Left hindlimb (tissue), 1 donor: ENCODE measurements at places on chromosomes 16 and 17.

DNA sequence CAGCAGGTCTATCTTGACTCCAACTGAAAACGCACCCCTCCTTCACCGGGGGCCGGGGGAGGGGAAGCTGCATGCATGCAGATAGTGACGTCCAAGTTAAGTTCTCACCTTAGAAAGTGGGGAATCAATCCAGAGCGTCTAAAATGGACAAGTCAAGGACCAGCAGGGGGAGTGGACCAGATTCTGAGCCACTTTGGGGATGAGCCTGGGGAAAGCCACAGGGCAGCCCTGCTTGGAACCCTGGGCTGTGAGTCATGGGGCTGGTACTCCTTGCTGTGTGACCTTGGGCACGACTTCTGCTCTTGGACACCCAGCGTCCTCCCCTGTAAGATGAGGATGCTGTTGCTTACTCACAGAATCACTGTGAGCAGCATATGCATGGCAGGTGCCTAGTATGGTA is 9.1 kb downstream of the TNFRSF13B start:
- DNase-seq, result no peak

GRCh38 chr17:44489581-44489980 is 13.6 kb downstream of the GPATCH8 start:
- DNase-seq, result no peak

DNA sequence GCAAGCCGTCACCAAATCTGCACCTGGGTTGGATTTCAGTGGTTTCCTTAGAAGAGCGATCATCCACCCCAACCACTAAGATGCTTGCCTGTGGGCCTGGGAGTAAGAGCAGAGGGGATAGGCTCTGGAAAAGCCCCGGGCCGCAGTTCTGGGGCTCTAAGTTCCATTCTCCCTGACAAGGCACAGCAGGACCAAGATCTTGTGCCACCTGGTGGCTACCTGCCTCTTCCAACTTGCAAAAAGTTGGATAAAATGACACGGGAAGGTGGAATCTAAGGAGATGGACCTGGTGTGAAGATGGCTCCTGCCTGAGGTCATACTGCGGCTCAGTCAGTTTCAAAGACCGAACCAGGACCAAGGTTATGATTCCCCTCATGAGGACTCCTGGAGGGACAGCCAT is 42.3 kb downstream of the ABCC12 start:
- DNase-seq, result no peak

DNA sequence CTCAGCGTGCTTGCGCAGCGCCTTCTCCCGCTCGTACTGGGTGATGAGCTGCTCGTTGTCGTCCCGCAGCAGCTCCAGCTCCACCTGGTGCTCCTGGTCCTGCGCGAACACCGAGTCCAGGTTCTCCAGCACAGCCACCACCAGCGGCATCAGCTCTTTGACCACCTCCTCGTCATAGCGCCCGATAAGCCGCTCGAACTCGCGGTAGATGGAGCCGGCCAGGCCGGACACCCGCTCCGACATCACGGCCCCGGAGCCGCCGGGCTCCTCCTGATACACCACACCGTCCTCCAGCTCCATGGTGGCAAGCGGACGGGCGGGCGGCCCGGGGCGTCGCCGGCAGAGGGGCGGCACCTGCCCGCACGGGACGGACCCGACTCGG is 320 bp downstream of the SPAG9 start:
- DNase-seq, result no peak

- no peak for DNase-seq
Observed at GRCh38 chr16:26913851-26914250, 152.9 kb upstream of the C16orf82 start.

DNA sequence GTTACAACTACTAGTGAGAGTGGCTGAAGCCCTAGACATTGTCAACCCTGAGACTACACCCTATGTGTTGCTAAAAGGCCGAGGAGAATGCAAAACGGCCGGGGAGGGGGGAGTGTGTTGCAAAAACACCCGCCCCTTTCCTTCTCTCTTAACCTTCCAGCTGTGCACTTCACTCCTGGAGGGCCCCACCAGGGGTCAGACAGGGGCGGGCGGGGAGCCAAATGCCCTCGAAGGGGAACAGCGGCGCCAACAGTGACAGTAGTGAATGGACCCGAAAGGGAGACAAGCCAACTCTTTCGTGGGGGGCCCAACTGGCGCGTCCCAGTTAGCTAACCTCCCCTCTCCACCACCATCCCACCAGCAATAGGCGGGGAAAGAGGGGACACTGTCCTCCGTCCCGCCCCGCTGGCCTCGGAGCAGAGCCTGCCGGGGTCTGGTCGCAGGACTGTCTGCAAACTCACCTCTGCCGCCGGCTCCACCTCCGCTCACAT is 352 bp downstream of the MARF1 start:
- no peak for DNase-seq

DNA sequence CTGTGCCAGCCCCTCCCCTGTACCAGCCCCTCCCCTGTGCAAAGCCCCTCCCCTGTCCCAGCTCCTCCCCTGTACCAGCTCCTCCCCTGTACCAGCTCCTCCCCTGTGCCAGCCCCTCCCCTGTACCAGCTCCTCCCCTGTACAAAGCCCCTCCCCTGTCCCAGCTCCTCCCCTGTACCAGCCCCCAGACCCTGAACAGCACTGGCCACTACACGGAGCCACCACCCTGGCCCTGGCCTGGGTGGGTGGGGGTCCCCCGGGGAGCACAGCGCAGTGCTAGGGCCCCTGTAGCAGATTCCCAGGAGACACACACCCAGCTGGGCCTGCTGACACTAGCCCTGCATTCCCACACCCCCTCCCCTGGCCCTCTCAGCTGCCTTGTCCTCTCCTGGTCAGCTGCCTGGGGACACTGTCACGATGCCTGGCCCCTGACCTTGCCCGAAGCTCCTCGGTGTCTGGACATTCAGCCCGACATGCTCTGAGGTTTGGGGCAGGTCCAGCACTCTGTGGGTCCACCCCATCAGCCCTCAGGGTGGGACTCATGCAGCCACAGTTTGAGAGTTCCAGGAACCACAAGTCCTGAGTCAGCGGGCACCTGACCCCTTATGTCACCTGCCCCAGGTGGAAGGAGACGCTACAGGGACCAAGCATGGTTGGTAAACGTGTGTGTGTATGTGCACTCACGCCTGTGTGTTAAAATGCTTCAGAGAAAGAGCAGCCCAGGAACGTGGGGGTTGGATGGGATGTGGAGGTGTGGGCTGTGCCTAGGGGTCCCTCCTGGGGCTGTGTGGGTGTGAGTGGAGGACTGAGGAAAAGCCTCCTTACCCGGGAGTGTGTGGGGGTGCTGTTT is 114.2 kb downstream of the METRNL start:
- peak; percentile 42 for DNase-seq

DNA sequence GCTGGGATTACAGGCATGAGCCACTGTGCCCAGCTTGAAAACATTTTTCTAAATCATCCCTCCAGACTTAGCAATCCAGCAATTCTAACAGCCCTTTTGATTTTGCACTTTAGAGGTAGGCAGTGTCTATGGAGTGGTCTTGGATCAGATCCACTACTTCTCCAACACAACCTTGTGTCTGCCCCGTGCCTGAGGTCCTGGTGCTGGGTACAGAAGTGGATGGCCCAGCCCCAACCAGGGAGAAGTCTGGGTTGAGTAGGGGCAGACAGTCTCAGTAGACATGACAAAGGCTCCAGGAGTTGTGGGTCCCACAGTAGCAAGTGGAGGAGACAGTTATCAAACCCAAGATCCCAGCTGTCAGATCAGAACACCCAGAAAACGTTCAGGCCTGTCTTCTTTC is 71.9 kb upstream of the CACNG5 start:
- no peak for DNase-seq

DNA sequence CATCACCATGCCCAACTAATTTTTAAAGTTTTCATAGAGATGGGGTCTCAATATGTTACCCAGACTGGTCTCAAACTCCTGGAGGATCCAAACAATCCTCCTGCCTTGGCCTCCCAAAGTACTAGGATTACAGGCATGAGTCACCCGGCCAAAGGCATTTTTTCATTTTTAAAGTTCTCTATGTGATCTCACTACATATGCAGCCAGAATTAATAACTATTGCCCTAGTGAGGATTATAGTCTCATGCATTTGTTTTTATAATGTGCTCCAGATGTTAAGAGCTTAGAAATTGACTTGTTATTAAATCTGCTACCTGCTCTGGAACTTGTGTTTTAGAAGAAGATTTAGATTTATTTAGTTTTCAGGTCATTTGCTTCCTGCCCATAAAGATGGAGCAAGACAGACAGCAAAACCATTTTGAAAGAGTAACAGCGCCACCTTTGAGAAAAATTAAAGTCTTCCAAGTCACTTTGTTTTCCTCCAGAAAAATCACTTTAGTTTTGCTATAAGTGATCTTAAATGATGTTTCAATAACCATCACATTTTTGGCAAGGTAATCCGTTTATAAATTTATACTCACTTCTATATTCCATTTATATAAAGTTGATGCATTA is 79.5 kb downstream of the CA4 start:
- no peak for DNase-seq

- no peak for DNase-seq
Observed at GRCh38 chr17:40637931-40638330, 9.7 kb downstream of the SMARCE1 start.

DNA sequence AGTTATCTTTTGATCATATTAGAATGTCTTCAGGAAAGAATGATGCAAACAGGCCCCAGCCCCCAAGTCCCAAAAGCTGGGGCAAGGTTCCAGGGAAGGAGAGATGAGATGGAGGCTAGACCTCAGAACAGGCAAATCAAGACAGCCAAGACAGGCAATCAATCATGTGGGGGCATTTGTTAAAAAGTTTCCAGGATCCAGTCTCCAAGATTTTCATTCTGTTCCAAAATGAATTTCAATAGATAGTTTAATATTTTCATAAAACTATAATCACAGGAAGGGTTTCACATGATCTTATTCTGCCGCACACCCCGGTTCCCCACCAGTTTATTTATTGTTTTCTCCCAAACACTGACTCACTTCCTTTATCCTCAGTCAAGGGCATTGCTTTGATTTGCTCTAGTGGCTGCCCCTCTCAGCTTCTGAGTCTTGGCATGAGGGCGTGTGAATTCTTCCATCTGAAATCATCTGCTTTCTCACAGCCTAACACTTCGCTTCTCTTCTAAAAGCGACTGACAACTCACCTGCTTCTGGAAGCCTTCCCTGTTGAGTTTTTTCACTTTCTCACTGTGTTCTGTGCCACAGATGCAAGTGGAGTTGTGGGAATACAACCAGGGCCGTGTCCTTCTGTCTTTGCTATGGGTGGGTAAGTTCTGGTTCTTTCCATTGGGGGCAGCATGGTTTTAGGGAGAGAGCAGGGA is 12.2 kb upstream of the TERF2 start:
- DNase-seq, result peak; percentile 44

DNA sequence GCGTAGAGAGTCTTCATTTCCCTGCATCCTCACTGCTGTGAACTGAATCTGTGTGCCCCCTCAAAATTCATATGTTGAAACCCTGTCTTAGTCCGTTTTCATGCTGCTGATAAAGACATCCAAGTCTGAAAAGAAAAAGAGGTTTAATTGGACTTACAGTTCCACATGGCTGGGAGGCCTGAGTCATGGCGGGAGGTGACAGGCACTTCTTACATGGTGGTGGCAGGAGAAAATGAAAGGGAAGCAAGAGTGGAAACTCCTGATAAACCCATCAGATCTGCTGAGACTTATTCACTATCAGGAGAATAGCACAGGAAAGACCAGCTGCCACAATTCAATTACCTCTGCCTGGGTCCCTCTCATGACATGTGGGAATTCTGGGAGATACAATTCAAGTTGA is 3.1 kb upstream of the CCDC42 start:
- DNase-seq, result no peak

DNA sequence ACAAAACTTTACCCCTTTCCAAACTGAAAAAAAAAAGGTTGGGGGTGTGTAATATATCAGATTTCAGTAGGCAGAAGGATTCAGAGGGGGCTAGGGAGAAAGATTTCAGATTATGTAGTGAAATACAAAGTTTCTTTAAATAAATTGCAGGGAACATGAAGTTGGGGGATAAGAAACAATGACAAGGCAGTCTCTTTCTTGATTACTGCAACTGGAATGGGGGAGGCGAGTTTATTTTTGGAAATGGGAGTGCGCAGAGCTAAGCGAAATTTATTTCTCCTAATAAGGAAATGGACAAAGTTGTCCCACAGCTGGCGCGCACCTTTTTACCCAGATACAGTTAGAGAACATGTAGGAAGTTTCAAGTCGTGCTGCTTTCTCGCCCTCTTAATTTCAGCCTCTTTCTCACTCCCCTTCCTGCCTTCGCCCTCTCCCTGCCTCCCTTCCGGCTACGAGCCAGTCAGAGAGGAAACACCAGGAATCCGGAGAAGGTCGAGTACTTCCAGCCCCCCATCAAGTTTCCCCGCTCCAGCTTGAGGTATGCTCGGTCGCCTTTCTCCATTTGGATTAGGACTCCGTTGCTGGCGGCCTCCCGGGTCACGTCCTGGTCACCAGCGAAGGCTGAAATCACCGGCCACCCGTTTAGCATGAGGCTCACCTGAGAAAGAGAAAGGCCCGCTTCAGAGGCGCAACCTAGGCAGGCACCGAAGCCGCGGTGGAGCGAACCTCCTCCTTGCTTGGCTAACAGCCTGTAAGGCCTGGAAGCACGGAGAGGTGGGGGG is 2.5 kb downstream of the CBLN1 start:
- DNase-seq, result no peak

DNA sequence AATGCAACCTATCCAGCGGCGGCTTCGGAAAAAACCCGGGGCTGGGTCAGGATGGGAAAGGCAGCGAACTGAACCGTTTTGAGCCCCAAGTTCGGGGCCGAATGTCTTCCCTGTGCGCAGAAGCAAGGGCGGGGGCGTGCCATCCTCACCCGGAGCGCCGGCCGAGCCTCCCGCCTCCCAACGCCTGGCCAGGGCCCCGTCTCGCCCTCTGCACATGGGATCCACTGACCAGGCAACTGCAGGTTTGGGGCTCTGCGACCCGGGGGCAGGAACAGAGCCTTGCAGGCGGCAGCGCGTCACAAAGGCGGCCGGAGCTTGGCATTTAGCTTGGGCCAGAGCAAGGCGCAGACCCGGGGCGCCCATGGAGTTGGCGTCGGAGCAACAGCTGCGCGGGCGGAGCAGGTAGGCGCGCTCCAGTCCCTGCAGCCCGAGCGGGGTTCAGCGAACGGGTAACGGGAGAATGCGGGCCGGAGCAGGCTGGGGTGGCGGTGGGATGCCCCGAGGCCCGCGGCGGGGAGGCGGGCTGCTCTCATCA is at the start of gene FBXO39:
Gene FBXO39, plus strand, starts transcription at position 345 of the 535 bp plus-strand sequence. CDS start 3,654 bp downstream, outside the sequence.
- no peak for DNase-seq
